ENCODE measurements at places on chromosomes 16 and 17.

DNA sequence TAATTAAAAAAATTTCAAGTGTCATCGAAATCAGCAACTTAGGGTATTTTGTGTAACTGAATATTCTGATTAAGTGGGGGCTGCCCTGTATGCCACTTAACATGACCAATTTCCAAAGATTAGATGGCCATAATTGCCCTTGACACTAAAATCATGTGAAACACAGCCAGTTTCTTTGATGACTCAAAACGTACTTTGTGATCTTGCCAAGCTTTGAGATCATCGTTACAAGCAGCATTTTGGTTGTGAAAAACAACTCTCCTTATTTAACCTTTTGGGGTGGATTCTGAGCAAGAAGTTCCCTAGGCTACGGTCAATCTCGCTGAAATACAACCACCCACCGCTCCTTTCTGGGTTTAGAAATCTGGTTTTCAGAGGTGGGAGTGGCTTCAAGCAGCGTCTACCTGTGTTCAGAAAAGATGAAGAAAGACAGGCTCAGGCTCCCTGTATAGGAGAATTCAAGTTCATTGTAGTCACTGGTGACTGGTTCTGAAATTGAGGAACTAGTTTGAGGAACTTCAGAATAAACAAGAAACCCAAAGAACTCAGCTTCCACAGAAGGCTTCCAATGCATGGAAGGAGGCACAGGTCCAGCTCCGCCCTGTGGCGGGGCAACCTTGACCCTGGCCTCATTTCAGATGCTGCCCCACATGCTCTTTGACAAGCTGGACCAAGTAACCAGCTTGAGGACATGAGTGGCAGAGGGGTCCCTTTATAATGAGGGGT, 9.4 kb downstream of the MAP3K14 start:
- DNase-seq: peak; percentile 61

GRCh38 chr16:1676661-1677060, 1.4 kb upstream of the JPT2 start:
- no peak for DNase-seq

DNA sequence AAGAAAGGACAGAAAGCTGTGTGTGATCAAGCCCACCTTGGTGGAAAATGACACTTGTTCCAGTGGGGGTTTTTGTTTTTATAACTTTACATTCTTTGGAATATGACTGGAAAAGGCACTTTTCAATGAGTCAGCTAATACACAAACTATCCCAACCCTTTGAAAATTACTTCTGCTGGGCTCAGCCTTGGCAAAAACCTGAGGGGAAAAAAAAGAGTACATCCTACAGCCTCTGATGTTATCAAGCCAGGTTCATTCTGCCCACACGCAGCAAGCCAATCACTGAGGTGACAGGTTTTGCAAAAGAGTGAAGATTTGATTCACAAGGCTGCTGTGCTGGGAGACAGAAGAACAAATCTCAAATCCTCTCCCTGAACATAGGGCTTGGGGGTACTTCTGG, 484.5 kb upstream of the ERCC4 start:
- DNase-seq: no peak

GRCh38 chr17:55414983-55415382, 6.7 kb downstream of the MMD start:
- no peak for DNase-seq

DNA sequence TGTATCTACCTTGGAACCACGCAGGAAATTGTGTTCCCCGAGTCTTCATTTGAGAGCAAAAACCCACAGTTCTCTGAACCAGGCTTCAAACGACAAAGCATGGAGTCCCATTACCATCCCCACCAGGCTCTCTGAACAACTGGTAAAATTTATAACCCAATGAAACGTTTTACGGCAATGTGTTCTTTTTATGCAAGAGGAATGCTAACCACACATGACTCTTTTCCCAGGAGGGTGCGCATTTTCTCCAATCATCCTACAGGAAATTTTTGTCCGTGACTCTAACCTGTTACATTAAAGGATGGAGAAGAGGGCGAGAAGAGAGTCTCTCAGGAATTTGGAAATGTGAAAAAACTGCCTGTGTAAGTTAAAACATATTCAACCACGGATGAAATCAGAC, 17.8 kb downstream of the STX8 start:
- DNase-seq: no peak

DNA sequence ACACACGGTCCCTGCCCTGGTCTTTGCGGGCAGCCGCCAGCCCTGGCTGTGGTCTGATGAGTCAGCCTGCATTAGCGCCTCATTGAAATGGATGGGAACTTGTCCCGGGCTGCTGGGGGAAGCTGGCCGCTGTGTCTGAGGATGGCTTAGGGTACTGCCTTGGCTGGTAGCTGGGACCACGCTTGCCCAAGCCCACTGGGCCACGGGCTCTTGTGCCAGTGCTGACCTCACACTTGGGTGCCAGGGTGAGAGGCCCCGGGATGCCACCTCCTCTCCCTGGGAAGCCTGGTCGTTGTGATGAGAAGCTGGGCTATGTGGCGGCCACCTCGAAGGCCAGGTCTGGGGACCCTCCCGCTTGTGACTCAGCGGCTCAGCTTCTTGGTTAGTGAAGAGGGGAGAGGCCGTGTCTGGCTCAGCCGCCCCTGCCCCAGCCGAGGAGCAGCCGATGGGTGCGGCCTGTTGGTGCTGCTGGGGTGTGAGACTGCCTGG, 10.7 kb downstream of the CACNA1H start:
- DNase-seq: no peak

GRCh38 chr16:29903590-29903989, 3.3 kb downstream of the ASPHD1 start:
- DNase-seq: no peak

DNA sequence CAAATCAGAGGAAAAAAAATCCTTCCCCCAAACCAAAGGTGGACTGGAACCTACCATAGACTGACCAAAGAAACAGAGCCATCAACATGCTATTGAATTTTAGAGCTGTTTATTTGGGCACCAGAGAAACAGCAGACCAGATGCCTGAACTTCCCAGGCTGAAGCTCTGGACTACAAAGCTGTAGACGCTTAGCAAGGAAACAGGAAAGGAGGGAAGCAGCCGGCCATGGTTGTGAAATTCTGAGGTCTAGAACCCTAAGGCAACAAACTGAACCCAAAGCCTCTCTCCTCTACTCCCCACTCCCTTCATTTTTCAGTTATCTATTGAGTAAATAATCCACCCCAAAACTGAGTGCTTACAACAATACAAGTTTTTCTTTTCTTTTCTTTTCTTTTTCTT, 45.4 kb upstream of the MEIOC start:
- no peak for DNase-seq

DNA sequence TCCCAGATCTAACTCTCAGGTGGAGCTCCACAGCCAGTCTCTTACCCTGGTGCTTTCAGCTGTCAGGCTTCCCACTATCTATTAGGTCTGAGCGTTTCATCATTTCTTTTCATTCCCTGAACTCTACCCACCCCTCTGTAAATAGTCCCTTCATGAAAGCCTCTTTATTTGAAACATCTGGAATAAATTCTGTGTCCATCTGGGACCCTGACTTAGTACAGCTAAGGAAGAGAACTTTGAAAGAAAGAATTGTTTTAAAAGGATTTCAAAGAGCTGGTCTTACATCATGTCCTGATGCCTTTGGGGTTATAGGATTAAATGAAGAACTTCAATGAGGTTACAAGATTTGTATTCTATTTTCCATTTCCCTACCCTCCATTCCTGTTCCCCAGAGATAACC, 388.5 kb upstream of the CA10 start:
- no peak for DNase-seq

GRCh38 chr17:78990349-78991016, 10.8 kb upstream of the LGALS3BP start:
- DNase-seq: no peak

DNA sequence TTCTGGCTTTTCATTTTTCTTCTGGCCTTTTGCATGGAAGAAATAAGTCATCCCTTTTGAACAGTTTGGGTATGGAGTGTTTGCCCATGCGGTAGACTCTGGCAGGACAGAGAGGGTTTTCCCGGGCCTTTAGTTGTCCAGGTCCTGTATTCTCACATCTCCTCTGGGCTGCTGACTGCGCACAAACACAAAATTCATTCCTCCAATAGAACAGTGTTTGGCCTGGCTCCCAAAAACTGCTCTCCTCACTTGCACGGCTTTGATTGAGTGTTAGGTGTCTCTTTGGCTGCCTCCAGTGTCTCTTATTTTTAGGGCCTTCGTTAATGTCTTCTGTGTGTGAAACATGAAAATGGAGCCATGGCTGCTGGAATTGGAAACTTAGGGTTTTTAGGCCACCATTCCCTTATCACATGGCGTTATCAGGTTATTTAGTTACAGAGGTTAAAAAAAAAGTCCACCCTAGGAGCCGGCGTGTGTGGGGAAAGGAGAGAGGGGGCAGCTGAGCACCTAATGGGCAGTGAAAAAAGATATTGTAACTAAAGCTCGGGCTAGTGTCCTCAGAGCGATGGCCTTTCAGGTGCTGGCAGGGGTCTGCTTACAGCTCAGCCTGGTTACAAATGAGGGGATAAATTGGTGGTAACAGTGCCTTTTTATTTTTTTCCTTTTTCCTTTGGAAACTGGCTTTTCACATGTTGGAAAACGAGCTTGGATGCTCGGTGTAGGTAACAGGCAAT, 47.3 kb downstream of the PRKCA start:
- no peak for DNase-seq

DNA sequence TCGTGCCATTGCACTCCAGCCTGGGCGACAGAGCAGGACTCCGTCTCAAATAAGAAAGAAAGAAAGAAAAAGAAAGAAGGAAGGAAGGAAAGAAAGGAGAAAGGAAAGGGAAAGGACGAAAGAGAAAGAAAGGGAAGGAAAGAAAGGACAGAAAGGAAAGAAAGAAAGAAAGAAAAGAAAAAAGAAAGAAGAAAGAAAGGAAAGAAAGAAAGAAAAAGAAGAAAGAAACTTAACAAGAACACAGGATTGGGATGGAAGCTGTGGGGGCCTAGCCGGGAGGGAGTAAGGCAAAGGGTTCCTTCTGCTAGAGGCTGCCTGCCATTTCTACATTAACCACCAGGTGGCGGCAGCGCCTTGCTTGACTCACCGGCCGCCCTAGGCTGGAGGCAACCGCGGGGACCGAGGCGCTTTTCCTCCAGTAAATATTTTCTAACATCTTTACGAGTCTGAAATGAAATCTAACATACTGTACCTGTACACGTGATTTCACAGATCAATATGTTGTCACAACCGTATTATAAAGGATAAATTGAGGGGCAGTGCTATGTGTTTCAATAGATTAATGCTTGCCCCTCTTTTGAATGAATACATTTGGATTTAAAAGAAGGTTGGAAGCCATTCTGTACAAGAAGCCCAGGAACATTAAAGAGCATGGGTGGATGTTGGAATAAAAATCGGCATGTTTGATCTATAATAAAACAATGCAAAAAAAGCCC, 6.1 kb downstream of the GJD3 start:
- peak; percentile 94 for DNase-seq

DNA sequence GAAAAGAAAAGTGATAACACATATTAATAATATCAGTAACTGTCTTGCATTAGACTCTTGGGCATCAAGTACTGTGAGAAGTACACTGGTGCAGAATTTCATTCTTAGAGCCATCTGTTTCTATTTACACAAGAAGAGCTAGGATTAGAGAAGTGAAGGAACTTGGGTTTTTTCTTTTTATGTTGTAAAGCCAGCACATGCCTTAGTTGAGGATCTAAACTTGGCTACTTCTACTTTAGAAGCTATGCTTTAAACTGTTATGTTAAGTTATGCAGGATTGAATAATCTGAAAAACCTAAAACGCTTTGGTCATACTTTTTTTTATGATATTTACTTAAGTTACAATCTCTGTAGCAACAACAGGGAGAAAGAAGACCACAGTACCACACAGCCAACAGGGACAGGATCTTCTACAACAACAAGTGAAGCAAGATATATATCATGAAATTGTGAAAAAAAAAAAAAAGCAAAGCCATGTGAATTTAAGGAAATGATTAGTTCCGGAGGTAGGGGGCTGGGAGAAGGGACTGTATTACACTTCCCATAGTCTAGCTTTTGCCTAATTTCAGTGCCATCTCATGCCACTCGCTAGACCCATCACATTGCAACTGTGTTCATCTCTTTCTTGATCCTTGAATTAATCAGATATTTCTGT, 305.1 kb upstream of the GOT2 start:
- no peak for DNase-seq

DNA sequence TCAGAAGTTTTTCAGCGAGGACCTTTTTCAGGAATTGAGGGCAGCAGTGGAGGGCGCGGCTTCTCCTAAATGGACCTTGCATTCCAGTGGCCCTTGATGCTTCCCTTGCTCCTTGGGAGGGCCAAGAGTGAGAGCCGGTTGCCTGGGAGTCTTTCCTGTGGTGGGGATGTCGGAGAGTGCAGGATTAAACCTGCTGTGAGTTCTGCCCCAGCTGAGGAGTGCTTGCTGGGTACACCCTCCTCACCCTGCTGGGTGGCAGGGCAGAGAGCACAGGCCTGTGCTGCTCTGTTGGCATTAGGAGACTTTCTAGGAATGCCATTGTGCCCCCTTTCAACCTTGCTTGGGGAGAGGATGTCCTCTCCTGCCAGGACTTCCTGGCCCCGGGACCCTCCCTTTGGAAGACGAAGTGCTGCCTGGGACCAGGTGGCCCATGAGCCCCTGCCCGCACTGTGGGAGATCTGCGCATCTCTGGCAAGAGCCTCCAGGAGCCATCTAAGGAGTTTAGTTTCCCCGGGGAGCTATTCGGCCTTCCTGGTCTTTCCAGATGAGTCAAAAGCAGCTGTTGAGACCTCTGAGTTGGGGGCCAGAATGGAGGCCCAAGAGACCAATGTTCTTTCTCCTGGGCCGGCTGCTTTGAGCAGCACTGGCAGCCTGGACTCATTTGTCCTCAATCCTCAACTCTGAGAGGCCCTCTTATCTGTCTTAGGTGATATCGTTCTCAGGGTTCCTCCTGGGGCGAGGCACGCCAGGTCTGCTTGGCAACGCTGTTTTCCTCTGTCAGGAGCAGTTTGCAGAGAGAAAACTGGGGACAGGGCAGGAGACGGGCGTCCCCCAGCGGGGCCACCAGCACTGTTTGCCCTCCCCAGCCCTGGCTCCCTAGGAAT, 5.6 kb downstream of the LLGL2 start:
- no peak for DNase-seq

DNA sequence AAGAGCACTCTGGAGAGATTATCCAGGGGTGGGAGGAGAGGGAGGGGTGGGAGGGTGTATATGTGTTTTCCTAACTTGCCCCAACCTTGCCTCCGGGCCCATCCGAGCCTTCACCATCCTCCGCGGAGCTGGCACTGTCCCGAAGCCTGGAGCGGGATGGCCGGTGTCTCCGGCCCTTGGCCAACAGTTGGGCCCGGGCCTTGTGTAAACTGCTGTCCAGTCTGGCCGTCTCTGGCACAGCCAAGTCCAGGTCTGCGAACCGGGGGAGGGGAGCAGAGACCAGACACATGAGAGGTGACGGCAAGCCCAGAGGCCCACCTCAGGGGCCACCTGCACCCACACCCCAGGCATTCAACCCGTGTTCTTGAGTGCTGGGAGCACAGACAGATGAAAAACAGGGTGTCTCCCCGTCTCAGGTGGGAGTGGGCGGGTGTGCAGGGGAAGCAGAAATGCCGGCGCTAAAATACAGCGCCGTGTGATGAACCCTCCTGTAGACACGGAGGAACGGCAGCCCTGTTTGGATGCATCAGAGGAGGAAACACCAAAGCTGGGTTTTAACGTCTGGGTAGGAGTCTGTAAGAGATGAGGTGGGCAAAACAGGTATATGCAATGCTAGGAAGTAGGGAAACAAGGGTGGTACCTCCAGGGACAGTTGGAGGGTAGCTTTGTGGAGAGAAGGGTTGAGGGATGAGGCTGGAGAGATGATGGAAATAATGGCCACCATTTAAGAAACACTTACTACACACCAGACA, 11.7 kb downstream of the SAMD14 start:
- no peak for DNase-seq
